Airway epithelial cell (primary cell): ENCODE measurements at places on chromosomes 5 and 9. TPM values are rescaled to one million over a fixed set of nuclear protein-coding genes. Genes with fewer than 3 reads are reported as not detected.

The CCDC183 gene
- 0.42 TPM in 1 of 2 replicates, not detected in the other for total RNA-seq

The TMEM252 gene
- total RNA-seq: not detected in 2 replicates

The PTPN3 gene
- total RNA-seq: 13.4 and 15.9 TPM in 2 replicates

The ZNF300 gene
- total RNA-seq: 3.7 and 4.0 TPM in 2 replicates

The TAF11L7 gene
- total RNA-seq: not detected in 2 replicates

The SLCO6A1 gene
- total RNA-seq: 0.14 TPM in 1 of 2 replicates, not detected in the other

The ZSWIM6 gene
- 4.5 and 6.3 TPM in 2 replicates for total RNA-seq

The MAP3K1 gene
- 5.7 and 9.9 TPM in 2 replicates for total RNA-seq

The IFNK gene
- not detected in 2 replicates for total RNA-seq

The PRDM9 gene
- not detected in 2 replicates for total RNA-seq

The RAI14 gene
- total RNA-seq: 43.3 and 48.1 TPM in 2 replicates

The SPINK5 gene
- total RNA-seq: 62.8 and 78.0 TPM in 2 replicates

The FBXO4 gene
- total RNA-seq: 5.2 and 6.6 TPM in 2 replicates

The LRRC19 gene
- not detected in 2 replicates for total RNA-seq

The CAMLG gene
- 16.8 and 24.8 TPM in 2 replicates for total RNA-seq

The SLC24A2 gene
- under 0.01 and 0.07 TPM in 2 replicates for total RNA-seq

The HAPLN1 gene
- not detected in 2 replicates for total RNA-seq

The SPINK4 gene
- total RNA-seq: not detected in 2 replicates

The FOXD4L6 gene
- total RNA-seq: 0.05 and 0.07 TPM in 2 replicates

The MLANA gene
- not detected in 2 replicates for total RNA-seq

The S1PR3 gene
- total RNA-seq: 0.70 and 2.4 TPM in 2 replicates

The ASPN gene
- not detected in 2 replicates for total RNA-seq

The GABRA1 gene
- total RNA-seq: not detected in 2 replicates

The STARD4 gene
- total RNA-seq: 57.8 and 67.6 TPM in 2 replicates

The SLC26A2 gene
- 7.8 and 10.0 TPM in 2 replicates for total RNA-seq

The PCDHA11 gene
- not detected in 2 replicates for total RNA-seq

The OR13C4 gene
- total RNA-seq: not detected in 2 replicates

The TLX3 gene
- 0.07 TPM in 1 of 2 replicates, not detected in the other for total RNA-seq

The KCNV2 gene
- total RNA-seq: not detected in 2 replicates

The SNX24 gene
- total RNA-seq: 11.8 and 15.1 TPM in 2 replicates

The ADAMTS13 gene
- 0.56 and 1.6 TPM in 2 replicates for total RNA-seq

The CRAT gene
- 27.1 and 30.2 TPM in 2 replicates for total RNA-seq

The PCAT7 gene
- total RNA-seq: not detected in 2 replicates

The BHMT2 gene
- total RNA-seq: not detected in 2 replicates

The SLC27A6 gene
- 0.35 TPM in 1 of 2 replicates, not detected in the other for total RNA-seq

The DCAF10 gene
- total RNA-seq: 11.0 and 14.4 TPM in 2 replicates

The CKMT2 gene
- total RNA-seq: not detected in 2 replicates
